ENCODE measurements at places on chromosomes 7 and 10.

- peak; percentile 39 for DNase-seq
Observed at GRCh38 chr10:86209726-86210125, 156.9 kb downstream of the GRID1 start.

DNA sequence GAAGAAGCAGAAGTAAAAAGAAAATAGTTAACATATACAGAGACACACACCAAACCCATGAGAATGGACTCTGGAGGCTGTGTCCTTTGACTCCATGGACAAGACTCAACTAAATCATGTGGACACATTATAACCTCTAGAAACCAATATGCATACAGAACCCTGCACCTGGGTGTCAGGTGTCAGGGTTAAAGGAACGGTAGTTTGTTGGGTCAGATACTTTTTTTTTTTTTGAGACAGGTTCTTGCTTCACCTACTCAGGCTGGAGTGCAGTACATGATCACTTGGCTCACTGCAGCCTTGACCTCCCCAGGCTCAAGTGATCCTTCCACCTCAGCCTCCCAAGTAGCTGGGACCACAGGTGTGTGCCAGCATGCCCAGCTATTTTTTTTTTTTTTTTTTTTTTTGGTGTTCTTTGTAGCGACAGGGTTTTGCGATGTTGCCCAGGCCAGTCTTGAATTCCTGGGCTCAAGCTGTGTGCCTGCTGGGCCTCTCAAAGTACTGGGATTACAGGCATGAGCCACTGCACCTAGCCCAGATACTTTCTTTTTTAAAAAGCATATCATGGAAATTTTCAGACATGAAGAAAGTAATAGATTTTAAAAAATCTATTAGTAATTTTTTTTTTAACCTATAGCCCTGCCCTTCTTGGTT, 31.3 kb downstream of the GALNT11 start:
- no peak for DNase-seq

DNA sequence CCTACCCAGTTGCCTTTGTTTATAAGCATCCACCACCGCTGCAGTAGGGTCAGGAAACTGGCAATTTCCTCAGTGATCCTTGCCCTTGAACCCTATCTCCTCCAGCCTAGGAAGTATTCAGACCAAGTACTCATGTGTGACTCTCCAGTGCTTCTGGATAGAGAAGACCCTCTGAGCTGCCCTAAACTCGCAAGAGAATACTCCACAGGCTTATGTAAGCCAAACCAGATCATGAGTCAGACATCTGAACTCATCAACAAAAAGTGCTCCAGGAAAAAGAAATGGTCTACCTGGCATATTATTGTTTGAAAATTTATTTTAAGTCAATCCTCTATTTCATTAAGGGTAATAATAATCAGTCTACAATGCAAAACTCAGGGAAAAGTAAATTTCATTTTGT, 101.3 kb downstream of the KAT6B start:
- DNase-seq: no peak

GRCh38 chr10:26685441-26685840, 12.1 kb upstream of the PDSS1 start:
- no peak for DNase-seq

DNA sequence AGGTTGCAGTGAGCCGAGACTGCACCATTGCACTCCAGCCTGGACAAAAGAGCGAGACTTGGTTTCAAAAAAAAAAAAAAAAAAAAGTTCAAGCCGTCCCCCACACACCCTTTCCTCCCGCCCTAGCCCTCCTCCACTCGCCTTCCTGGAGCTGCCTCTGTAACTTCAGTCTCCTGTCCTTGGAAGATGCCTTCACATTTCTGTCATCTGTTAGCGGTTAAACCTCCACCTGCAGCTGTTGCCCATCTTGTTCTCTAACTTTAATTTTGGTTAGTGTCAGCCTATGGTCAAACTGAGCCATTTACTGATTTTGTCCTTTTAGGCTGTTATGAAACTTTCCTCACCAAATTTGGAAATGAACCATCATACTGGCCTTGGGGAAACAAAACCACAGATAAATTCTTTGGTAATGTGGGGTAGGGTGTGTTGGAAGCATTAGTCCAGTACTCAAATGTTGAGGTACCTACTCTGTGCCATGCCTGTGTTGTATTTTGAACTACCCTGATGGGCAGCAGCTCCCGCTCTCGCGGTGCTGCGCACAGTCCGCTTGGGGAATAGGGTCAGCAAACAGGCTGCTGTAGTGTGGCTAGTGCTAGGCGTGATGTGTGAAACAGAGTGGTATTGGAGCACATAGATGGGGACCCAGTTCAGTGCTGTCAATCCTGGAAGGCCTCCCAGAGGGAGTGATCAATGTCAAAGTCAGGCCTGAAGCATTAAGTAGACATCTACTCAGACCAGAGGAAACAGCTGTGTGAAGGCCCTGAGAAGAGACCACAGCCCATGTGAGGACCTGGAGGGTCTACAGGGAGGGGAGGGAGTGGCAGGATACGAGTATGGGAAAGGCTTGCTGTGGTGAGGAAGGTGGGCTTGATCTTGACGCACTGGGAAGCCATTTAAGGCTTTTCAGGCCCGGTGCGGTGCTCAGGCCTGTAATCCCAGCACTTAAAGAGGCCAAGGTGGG, 26.9 kb downstream of the SFXN4 start:
- DNase-seq: no peak
